ENCODE measurements at places on chromosomes 16 and 17.

DNA sequence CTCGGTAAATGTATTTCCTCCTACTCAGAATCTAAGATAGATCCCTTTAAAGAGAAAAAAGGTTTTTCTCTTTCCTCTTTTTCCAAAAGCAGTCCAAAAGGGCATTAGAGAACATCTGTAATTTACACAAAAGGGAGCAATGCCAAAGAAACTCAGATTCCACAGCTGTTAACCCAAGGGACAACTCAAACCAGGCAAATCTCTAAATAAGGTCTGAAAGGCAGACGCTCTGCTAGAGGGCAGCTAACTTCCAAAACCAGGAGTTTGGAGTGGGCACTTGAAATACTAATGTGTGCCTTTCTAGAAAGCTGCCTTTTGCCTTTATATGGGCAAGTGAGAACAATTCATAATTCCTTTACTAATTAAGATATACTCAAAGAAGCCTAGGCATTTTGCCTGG lies 435.7 kb downstream of the ZFHX3 start:
- H3K27ac ChIP-seq: no peak overlapping the region
- DNase-seq: no peak

DNA sequence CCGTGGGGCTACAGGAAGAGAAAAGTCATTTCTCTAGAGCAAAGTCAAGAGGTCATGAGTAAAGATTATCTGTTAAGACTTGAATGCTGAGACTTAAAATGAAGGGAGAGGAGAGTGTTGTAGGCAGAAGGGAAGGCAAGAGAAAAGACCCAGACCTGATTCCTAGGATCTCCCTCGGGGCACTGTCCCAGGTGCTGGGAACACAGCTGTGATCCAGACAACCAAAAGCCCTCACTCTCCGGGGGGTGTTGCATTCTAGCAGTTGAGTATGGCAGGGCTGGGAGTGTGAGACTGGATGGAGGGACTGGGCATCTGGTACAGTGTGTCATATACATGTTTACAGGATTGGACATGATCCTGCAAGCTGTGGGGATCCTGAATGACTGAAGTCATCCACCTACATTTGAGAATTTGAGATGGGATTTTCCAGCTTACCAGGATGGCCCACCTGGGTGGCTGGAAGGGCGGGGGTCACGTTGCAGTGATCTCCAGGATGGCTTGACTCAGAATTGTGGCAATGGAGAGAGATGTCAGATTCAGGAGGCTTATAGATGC lies 29.1 kb downstream of the ARSG start:
- no peaks in the 10 kb centered on the region for H3K27me3 ChIP-seq
- H3K4me1 ChIP-seq: peaks cover 22% of the 10 kb centered on the region
- no peak overlapping the region for H3K4me3 ChIP-seq
- H3K36me3 ChIP-seq: no peaks in the 10 kb centered on the region

DNA sequence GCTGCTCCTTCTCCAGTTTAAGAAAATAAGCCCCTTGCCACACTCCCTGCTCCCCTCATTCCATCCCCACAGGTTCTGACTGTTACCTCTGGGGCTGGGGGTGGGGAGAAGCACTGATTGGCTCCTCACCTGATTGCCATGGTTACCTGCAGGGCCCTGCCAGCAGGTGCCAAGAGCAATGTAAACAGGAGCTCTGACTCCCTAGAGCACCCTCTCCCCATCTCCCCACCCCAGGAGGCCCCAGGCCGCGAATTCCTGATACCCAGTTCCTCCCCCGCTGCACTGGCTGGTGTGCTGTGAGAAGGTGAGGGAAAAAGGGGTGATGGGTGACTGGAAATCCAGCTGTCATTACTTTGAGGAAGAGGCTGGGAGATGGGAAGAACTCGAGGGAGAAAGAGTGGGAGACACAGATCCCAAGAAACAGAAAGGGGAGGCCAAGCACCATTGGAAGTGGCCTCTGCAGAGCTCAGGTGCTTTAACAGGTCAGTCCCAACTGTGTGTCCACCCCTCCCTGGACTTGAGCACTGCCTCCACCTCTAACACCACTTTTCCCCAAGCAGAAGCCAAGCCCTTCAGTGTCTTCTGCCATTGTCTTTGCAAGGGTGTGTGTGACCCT lies 4.5 kb downstream of the PCGF2 start:
- H3K4me3 ChIP-seq: no peak overlapping the region
- H3K36me3 ChIP-seq: peaks cover 2% of the 10 kb centered on the region

DNA sequence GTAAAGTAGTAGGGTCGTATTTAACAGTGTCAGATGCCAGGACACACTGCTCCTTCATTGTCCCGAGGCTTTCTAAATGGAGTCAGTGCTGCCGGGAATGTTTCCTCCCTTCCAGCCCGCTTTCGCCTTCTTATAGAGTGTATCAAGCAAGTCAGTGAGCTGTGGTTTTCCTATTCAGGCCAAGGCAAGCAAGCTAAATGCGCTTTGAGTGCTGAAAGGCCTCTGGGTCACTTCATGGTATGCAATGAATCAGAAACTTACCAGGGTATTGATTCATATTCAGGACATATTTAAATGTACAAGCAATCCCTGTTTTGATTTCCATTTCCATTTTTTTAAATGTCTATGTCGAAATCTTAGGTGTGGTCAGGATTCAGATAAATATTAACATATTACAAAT lies 327.9 kb upstream of the SOX9 start:
- H3K36me3 ChIP-seq: no peaks in the 10 kb centered on the region
- DNase-seq: no peak
- H3K4me1 ChIP-seq: no peaks in the 10 kb centered on the region
- no peak overlapping the region for H3K27ac ChIP-seq
- H3K4me3 ChIP-seq: no peak overlapping the region
- no peaks in the 10 kb centered on the region for H3K27me3 ChIP-seq

DNA sequence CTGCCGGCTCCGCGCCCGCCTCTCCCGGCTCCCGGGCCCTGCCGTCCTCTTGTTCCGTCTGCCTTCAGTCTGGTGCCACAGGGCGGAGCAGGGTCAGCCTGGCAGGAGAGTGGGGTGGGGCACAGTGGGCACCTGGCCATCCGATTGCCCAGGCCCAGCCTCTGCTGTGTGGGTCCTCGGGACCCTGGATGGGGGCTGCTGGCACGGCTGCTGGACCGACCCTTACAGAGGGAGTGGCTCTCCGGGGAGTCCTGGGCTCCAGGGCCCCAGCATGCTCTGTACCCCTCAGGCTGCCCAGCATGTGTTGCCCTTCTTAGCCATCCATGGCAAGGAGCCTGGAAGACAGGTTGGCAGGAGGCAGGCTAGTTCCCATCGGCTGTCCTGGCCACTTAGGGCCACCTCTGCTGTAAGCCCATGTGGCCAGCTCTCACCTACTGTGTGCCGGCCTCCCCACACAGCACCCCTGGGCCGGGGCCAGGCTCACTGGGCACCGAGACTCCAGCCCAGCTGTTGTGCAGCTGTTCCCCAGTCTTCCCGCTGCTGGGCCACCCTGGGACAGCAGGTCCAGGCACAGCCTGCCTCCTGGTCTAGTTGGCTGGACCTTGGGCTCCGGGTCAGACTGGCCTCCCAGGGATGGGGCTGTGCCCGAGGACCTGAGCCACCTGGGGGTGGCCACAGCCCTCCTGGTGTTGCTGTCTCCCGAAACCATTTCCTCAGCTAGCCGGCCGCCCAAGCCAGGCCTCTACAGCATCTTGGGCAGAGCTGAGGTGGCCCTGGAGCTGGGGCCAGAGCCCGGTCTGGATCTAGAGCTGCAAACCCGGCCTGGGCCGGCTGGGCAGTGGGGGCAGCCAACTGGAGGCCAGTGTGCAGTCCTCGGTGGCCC lies 24.9 kb downstream of the BAHCC1 start:
- H3K4me3 ChIP-seq: no peak overlapping the region
- no peak overlapping the region for H3K27ac ChIP-seq
- no peaks in the 10 kb centered on the region for H3K36me3 ChIP-seq

DNA sequence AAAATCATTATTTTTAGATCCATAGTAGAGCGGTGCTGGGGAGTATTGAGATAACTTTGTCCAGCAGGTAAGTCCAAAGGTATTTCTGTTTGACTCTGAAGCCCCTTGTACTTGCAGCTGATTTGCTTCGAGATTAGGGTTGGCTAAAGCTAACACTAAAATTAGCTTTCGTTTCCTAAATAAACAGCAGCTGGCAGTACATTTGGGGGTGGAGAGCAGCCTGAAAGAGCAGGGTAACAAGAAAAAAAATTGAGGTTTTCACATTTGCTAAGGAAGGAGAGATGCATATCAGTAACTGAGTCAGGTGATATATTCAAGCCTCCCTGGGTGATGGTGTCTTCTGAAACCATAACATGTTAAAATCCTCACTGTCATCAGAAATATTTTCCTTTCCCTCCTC lies 37.4 kb upstream of the TMC5 start:
- no peak overlapping the region for H3K27ac ChIP-seq
- no peaks in the 10 kb centered on the region for H3K36me3 ChIP-seq
- H3K4me1 ChIP-seq: no peaks in the 10 kb centered on the region
- no peak for DNase-seq
- peak overlapping the region; percentile 5 for H3K4me3 ChIP-seq
- H3K27me3 ChIP-seq: peaks cover 19% of the 10 kb centered on the region

- no peak overlapping the region for H3K4me3 ChIP-seq
- no peak overlapping the region for H3K27ac ChIP-seq
- no peaks in the 10 kb centered on the region for H3K36me3 ChIP-seq
- DNase-seq: no peak
Observed at GRCh38 chr16:72645538-72645937, 402.4 kb downstream of the ZFHX3 start.

DNA sequence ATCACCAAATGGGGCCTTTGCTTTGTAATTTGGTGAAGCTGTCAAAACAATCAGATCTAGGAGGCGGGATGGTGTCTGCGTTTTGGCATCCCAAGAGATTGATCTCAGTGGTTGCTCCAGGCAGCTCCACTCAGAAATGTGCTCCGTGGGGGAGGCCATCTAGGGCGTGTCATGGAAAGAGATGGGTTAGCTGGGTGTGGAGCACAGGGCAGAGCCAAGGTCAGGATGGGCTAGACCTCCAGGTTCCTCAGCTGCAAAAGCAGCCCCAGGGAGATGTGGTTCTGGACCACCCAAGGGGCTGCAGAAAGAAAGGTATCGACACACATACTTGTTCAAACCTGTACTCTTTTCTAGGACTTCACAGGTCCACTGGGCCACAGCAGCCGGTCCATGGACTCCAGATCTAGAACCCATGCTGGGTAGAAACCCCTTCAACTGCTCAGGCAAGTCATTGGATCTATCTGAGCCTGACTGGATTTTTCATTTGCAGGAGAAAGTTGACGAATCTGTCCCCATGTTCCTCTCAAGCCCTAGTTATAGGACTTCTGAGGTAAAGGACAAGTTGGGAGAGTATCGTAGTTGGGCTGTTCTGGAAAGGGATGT lies 270.2 kb upstream of the RPL38 start:
- DNase-seq: no peak
- no peak overlapping the region for H3K4me3 ChIP-seq
- H3K4me1 ChIP-seq: no peaks in the 10 kb centered on the region

- no peak for DNase-seq
- H3K27me3 ChIP-seq: peaks cover 7% of the 10 kb centered on the region
- no peak overlapping the region for H3K27ac ChIP-seq
- no peaks in the 10 kb centered on the region for H3K36me3 ChIP-seq
Observed at GRCh38 chr17:2735896-2736295, 13.6 kb downstream of the CCDC92B start.

DNA sequence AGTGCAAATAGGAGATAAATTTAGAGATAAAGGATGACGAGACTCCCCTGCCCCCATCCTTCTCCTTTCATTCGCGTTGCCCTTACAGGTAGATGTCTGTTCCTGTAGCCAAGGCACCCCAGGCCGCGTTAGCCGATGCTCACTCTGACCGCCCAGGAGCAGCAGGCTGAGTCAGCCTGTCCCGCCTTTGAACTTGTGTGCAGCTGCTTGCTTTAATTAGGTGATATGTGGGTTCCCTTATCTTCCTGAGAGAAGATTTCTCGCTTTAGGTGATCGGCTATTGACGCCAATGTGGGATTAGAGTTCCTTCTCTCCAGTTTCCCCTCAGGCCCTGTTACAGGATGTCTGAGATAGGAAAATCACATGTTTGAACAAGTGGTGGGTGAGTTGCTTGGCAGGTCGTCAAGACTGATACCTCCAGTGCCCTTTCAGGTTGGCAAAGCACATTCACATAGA lies 119.5 kb downstream of the MSI2 start:
- H3K4me3 ChIP-seq: no peak overlapping the region
- no peak overlapping the region for H3K27ac ChIP-seq
- peaks cover 29% of the 10 kb centered on the region for H3K4me1 ChIP-seq
- no peaks in the 10 kb centered on the region for H3K27me3 ChIP-seq
- no peak for DNase-seq

DNA sequence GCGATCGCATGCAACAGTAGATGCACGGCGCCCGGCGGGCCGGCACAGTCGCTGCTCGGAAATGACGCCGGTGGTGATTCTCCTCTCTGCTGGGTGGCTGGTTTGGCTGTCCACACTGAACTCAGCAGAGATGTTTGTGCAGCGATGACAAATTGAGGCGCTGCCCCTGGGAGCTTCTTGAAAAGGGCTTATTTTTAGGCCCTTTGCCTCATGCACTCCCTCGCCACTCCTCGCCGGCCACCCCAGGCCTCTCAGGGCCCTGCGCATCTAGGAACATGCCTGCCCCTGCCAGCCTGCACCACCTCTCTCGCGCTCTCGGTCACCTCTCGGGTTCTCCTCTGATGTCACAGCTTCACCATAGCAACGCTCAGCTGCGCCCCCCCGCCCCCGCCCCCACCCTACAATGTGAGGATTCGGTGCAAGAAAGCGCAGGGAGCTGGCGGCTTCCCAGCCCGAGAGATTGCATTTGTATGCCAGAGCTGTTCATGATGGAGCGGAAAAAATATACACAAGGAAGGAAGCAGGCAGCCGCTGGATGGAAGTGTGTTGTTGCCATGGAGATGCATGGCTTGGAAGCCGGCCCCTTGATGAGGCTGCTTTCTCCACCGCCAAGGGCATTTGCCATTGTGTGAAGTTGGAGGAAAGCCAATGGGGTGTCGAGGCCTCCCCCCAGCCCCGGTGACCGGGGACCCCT lies 81.3 kb upstream of the PLCG2 start:
- H3K36me3 ChIP-seq: no peaks in the 10 kb centered on the region
- peaks cover 10% of the 10 kb centered on the region for H3K4me1 ChIP-seq
- H3K4me3 ChIP-seq: no peak overlapping the region
- no peaks in the 10 kb centered on the region for H3K27me3 ChIP-seq
- DNase-seq: no peak
- H3K27ac ChIP-seq: no peak overlapping the region

DNA sequence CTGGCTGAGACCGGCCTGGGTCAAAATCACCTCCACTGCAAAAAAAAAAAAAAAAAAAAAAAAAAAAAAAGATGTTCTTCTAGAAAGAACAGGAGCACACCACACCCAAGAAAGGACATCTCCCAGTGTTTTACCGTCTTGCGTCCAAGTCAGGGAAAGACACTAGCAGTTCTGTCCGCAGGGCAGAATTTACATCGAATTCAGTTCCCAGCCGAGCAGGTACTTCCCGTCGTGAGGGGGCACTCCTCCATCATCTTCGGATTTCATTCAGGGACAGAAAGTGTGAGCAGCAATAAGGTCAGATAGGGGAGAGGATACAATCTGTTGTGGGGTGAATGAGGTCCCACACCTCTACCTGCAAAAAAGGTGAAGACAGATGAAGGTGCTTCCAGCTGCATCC lies 574.7 kb downstream of the KCNJ18 start:
- H3K27ac ChIP-seq: no peak overlapping the region
- DNase-seq: no peak
- no peaks in the 10 kb centered on the region for H3K4me1 ChIP-seq
- H3K36me3 ChIP-seq: no peaks in the 10 kb centered on the region
- H3K27me3 ChIP-seq: no peaks in the 10 kb centered on the region

- peaks cover 14% of the 10 kb centered on the region for H3K27me3 ChIP-seq
- H3K36me3 ChIP-seq: no peaks in the 10 kb centered on the region
- no peak overlapping the region for H3K27ac ChIP-seq
- no peak for DNase-seq
- no peak overlapping the region for H3K4me3 ChIP-seq
Observed at GRCh38 chr16:84226026-84226425, 13.8 kb downstream of the KCNG4 start.
